ENCODE measurements at places on chromosomes 4 and X.

GRCh38 chrX:133390676-133391075, 24.6 kb downstream of the GPC4 start:
- no peak for DNase-seq

DNA sequence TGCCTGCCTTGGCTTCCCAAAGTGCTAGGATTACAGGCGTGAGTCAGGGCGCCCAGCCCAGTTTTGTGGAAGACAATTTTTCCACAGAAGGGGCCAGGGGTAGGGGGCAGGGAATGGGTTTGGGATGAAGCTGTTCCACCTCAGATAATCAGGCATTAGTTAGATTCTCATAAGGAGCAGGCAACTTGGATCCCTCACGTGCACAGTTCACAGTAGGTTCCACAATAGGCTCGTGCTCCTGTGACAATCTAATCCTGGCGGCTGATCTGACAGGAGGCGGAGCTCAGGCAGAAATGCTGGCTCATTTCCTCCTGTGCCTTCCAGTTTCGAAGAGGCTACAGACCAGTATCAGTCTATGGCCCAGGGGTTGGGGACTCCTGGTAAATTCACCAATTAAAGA, 491.6 kb upstream of the AADAT start:
- DNase-seq, result no peak

GRCh38 chr4:2667428-2667827, 88.7 kb downstream of the TNIP2 start:
- no peak for DNase-seq

- DNase-seq, result no peak
Observed at GRCh38 chr4:177033632-177034031, 240.9 kb upstream of the VEGFC start.

DNA sequence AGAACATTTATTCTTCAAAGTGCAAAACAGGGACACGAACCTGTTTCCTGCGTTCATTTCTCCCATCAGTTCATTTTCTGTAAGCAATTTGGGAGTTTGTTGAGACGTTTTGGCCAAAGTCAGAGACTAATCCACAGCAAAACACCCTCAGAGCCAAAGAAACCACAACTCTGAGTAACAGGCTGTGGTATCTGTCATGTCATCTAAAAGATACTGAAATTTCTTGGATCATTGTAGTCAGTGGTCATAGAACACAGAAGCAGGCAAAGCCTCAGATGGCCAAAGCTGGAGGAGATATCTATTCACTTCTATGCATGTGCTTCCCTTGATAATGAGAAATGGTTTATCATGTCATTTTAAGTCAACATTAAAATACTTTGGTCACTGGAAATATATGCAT, 485.6 kb upstream of the GALNT7 start:
- no peak for DNase-seq

DNA sequence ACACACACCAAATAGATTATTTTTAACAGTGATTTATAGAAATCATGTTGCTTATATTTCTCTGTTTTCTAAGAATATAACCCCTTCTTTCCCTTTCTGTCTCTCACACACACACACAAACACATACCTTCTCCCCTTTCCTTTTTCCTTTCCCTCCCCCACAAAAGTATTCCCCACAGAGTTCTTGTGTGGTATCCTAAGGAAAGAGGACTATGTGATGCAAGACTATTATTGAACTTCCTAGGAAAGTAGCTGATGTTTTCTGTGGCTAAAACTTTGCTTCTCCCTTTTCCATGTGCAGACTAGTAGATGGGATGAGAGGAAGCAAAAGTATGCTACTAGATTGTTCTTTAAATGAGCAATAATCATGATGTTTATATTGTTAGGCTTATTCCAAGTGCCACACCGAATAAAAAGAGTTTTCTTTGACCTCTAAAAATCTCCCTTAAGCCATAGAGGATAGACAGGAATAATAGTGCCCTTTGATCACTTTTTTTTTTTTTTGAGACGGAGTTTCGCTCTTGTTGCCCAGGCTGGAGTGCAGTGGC, 38.7 kb downstream of the CPEB2 start:
- DNase-seq, result no peak

DNA sequence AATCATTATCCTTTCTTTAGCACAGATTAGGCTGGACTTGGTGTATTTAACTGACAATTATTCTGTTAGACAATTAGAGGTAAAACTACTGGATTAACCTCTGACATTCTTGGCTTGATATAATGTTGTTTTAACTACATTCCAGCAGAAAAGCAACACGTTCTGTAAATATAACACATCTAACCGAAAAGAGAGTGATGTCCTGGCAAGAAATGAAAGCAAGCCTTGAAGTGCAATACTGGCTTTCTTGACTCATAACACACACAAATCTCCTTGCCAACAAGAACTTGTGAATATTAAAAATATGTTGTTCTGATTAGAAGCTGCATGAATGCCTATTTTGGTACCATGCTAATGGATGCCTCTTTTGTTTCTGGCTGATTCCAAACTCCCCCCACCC, 76.4 kb downstream of the EFHC2 start:
- DNase-seq, result no peak

DNA sequence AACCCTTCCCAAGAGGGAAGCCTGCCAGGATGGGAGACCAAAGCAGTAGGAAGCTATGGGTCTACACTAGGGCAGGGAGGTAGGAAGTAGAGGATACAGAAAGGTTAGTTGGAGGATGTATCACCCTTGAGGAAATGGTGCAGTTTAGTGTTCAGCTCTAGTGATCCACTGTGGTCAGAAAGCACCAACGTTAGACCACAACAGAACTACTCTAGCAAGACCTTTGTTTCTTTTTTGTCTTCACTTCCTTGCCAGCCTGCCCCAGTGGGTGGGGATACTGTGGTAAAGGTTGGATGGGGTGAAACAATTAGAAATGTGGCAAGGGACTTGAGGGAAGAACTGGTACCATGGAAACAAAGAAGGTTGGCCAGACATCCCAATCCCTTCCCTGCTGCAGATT, 83.3 kb downstream of the DDIT4L start:
- DNase-seq, result no peak

DNA sequence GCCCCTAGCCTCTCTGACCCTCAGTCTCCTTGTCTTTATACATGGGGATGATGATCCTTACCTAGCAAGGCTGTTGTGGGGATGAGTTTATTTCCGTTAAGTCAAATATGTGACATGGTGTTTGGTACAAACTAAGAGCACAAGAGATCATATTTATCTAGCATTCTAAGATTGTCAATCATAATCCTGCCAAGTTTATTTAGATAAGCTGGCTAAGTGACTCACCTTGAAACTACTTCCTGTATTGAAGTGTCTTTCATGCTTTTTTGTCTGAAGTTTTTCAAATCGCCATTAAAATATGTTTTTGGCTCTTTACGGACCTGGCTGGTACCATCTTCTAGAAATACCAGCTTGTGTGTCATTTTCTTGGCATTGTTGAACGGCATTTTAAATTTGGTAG, 30.7 kb downstream of the MAP7D3 start:
- no peak for DNase-seq

DNA sequence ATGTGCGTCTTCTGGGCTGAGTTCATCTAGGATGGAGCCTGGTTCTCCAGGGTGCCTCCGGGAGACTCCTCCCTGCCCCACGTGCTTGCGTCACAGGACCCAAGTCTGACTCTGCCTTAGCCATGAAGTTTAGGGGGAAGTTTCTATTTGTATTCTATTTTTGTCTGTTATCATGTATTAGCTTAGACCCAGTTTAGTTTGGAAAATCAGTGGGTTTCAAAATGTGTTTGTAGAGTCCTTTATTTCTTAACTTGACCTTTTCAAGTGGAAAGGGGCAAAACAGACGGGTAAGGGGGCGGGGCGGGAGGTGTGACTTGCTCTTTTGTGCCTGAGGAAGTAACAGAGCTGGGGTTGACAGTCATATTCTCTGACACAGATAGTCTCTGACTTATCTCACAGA, 86.0 kb downstream of the HTT start:
- no peak for DNase-seq
